ENCODE measurements at places on chromosomes 7 and 10.
A peak's percentile ranks its signal among the peaks of the same experiment; 100 is the strongest.

DNA sequence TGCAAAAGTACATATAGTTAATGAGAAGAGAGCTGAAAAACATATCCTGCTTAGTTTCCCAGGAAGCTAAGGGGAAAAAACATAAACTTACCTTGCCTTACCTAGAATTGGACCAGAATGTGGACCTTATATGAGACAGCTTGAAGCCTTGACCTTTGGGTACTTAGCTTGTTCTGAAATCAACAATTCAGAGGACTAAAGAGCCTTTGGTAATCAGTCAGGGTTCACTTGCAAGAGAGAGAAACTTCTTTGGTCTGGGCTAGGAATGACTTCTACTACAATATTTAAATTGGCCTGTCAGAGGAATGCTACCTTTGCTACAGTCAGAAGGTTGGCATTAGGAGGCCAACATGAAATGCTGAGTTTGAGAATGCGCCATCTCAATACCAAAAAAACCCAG is 24.9 kb downstream of the SAMD8 start:
- DNase-seq = no peak

DNA sequence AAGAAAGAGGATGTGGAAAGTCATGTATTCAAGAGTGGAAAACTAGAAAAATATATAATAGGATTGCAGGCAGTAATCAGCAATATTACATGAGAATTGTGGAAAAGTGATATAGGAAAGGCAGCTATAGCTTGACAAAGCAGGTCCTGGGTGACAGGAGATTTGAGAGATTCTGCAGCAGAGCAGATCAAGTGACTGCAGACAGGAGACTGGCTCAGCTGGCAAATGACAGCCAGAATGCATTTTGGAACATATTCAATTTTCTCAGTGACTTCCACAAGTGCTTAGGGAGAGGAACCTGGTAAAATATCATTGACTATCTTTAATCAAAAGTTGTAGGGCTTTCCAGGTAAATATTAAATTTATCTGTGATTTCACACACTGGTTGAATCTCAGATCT is 260.5 kb upstream of the CACNA2D1 start:
- no peak for DNase-seq

- DNase-seq = no peak
Observed at GRCh38 chr7:105689067-105689819, 108.0 kb upstream of the EFCAB10 start.

DNA sequence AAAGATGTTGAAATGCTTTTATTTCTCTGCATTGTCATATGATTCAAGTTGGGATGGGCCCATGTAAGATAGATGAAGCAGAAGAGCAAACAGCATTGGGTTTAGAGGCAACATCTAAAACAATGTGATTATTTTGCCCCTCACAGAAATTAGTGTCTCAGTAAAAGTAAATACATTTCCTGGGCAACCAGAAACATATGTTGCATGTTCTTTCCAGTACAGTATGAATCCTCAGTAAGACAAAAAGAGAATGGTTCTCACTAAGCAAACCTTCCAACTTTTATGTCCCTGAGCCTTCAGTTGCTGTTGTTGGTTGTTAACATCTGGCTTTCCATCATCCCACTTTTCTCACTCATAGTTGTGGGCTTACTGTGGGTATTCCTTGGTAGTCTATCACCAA is 222.5 kb upstream of the PRPS1L1 start:
- DNase-seq = no peak

DNA sequence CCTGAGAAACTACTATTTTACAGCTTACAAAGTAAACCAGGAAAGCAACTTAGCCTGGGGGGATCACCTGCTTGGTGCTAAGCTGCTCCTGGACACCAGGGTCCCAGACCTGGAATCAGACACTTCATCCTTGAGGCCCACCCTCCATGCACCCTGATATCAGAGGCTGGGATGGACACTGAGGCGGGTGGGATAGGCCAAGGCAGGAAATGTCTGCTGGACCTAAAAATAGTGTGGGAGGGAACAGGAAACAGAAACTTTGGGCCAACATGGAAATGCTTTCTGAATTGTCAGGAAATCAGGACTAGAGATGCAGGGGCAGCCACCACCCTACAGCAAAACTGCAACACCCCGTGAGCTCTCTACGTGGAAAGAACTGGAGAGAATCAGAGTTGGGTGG is 101.5 kb upstream of the PODXL start:
- no peak for DNase-seq

- DNase-seq = no peak
Observed at GRCh38 chr10:94138391-94138790, 144.7 kb downstream of the PLCE1 start.

- no peak for DNase-seq
Observed at GRCh38 chr7:105245398-105246114, 143.2 kb downstream of the SRPK2 start.

DNA sequence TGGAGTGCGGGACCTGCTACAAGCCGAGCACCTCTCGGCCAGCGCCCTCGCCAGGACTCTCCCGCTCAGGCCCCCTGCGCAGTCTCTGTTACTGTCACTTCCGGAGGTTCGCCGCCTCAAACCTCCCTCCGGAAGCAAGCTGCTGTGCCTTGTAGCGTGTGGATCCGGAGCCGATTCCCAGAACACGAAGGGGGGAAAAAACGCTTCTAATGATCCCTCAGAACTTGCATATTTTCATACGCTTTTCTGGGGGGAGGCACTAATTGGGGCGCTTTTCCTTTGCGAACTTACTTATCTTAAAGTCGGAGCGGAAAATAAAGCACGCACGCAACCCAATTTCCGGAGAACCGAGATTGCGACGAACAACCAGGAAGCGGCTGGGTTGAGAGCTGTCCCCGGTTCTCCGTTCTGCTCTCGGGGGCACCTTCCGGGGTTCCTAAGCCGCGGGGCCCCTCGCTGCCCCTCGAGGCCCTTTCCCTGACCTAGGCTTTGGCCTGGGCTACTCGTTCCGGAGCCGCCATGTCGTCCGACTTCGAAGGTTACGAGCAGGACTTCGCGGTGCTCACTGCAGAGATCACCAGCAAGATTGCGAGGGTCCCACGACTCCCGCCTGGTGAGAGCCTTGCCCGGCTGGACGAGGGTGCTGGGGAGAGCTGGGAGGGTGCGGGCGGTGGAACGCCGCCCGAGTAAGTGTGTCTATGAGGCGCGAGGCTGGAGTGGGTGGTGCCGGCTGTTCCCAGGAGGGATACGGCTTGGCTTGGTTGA is at the start of the genes VTI1A and ZDHHC6:
Gene VTI1A (plus strand): TSS at position 361 of the 765 bp plus-strand sequence. CDS start 159 bp downstream, at position 520.
Gene ZDHHC6 (minus strand): TSS at position 60 of the 765 bp plus-strand sequence. CDS start 1,478 bp downstream, outside the sequence.
- peak; percentile 88 for DNase-seq

GRCh38 chr7:521221-522070 is 1.8 kb upstream of the PDGFA start:
- DNase-seq = peak; percentile 26

- DNase-seq = no peak
Observed at GRCh38 chr10:125005312-125006187, 63.6 kb downstream of the ZRANB1 start.

GRCh38 chr7:33487998-33488682 is 358.8 kb downstream of the BBS9 start:
- no peak for DNase-seq

GRCh38 chr10:122664501-122664900 is 35.1 kb downstream of the C10orf120 start:
- no peak for DNase-seq

GRCh38 chr7:150811-151221 is 41.6 kb upstream of the FAM20C start:
- DNase-seq = no peak

- DNase-seq = no peak
Observed at GRCh38 chr7:44398511-44398911, 73.1 kb upstream of the CAMK2B start.

DNA sequence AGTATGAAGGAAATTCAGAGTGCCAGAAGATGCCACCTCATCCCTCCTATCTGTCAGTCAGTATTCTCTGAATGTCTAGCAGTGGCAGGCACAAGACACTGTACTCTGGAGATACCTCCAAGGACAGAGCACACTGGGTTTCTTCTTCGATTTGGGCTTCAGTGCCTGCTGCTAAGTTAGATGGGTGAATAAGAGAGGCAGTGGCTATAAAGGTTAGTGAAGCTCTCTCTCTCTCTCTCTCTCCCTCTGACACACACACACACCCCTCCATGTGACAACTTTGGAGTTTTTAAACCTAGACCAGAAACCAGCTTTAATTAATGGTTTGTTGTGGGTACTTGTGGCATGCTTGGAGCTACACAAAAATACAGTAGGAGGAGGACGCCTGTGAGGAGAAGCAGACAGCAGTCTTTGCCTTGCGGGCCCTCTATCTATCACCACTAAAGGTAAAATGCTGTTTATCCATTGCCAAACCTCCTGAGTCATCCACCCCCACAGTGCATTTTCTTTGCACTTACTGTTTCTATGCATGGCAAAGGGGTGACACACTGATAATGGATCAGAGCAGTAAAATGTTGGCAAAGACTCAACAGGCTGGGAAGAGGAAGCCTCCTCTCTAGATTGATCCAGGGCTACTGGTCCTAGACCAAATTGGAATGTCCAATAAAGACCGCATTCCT is 102.5 kb downstream of the TRIL start:
- no peak for DNase-seq

DNA sequence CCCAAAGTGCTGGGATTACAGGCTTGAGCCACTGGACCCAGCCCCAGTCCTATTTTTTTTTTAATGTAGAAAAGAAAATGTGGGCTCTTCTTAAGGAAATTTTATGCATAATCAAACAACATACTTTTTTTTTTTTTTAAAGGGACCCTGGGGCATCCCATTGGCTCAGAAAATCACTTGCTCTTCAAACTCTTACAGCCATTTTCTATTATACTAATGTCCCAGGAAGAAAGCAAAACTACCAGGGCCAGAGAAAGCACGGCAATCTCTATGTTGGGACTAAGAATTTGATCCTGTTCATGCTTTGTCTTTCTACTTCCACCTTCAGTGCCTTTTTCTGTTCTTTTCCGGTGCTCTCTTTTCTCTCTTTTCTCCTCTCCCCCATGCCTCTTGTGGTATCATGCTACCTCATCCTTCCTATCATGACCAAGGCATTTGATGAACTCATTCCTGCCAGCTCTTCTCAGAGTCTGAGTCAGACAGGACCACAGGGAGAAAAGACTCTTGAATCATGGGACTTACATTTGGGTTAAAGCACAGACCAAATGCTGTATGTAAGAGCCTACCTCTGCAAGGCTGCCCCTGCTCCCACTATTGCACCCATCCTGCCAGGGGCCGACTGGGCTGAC is 76.4 kb upstream of the CCNY start:
- peak; percentile 58 for DNase-seq

- DNase-seq = peak; percentile 79
Observed at GRCh38 chr10:62188021-62188616, 80.5 kb downstream of the RTKN2 start.
